ENCODE measurements at places on chromosomes 5 and 9.

GRCh38 chr5:80220245-80220897 lies 35.5 kb downstream of the SERINC5 start:
- DNase-seq = no peak

DNA sequence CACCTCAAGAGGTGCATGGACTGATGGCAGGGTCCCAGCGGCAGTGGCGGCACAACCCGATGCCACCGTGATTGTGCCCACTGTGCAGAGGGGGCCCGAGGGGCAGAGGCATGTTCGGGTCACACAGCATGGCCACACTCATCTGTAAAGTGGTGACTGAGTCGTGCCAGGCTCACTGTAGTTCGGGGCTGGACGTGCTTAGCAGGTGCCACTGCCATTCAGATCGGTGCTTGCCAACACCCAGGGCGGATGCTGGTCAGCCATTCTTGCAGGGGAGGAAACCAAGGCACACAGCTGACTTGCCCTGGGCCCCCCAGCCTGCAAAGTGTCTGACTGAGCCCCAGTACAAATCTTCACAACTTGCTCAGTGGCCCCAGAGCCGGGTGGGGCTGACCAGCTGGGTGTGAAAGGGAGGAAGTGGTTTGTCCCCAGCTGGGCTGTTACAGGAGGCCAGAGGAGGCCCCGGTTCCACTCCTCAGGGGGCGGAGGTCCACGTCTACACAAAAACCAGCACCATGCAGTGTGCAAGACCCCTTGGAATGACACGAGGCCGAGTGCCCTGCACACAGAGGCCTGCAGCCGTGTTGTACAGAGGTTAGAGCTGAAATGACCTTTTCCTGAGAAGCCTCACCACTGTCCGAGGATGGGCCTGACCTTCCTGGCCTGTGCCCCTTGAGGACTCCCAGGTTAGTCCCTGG lies 17.9 kb downstream of the FGD3 start:
- DNase-seq = no peak

GRCh38 chr5:132651838-132652469 lies 6.0 kb upstream of the IL13 start:
- DNase-seq = no peak

- DNase-seq = no peak
Observed at GRCh38 chr9:10661994-10662393, 49.2 kb upstream of the PTPRD start.

- peak; percentile 49 for DNase-seq
Observed at GRCh38 chr5:174734571-174735497, 10.5 kb downstream of the MSX2 start.

- no peak for DNase-seq
Observed at GRCh38 chr5:109947667-109948066, 257.9 kb downstream of the MAN2A1 start.

DNA sequence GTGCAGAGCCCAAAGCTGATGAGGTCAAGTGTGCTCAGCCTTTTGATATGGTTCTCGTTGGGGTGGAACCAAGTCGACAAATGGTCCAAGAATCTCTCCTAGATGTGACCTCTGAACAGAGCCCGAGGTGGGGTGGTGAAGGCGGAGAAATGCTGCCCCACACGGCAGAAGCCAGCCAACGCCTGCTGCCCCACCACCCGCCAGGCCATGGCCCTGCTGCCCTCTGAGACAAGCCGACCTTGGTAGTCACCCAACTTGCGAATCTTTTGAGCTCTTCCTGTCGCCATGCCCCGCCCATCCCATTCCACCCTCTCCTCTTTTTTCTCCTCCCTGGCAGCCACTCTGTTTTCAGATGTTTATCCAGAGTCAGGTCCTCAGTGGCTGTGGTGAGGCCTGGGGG lies 91.5 kb upstream of the EGFLAM start:
- no peak for DNase-seq

DNA sequence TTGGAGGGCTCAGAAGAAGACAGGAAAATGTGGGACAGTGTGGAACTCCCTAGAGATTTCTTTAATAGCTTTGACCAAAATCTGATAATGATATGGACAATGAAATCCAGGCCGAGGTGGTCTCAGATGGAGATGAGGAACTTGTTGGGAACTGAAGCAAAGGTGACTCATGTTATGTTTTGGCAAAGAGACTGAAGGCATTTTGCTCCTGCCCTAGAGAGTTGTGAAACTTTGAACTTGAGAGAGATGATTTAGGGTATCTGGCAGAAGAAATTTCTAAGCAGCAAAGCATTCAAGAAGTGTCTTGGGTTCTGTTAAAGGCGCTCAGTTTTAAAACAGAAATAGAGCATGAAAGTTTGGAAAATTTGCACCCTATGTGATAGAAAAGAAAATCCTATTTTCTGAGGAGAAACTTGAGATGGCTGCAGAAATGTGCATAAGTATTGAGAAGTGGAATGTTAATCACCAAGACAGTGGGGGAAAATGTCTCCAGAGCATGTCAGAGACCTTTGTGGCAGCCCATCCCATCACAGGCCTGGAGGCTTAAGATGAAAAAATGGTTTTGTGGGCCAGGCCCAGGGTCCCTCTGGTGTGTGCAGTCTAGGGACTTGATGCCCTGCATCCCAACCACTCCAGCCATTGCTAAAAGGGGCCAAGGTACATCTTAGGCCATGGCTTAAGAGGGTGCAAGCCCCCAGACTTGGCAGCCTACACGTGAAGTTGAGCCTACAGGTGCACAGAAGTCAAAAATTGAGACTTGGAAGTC lies 463.7 kb upstream of the TLE4 start:
- no peak for DNase-seq

- no peak for DNase-seq
Observed at GRCh38 chr5:72203251-72203845, 96.1 kb downstream of the MAP1B start.

GRCh38 chr5:150026682-150027172 lies 26.2 kb downstream of the HMGXB3 start:
- no peak for DNase-seq

DNA sequence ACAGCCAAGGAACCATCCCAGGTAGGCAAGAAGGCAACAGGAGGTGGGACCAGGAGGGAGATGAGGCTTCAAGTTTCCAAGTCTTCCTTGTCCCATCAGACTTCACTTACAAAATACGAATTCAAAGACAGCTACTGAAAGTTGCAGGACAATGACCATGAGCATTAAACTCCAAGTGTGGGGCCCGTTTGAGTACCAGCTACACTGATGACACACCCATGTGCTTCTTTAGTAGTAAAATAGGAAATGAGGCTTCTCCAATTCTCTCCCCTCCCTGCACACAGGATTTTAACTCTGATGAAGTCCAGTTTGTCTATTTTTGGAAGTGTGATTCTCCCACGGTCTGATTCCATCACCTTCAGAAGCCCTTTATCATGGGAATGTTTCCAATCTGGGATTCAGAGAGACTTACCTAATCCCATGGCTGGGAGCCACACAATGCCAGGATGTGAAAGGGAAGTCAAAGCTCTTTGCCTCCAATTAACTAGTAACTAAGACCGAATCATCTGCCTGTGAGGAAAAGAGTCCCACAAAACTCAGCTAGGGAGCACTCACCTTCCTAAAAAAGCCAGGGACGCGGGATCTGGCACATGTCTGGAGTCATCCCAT lies 222.8 kb upstream of the MSX2 start:
- no peak for DNase-seq

DNA sequence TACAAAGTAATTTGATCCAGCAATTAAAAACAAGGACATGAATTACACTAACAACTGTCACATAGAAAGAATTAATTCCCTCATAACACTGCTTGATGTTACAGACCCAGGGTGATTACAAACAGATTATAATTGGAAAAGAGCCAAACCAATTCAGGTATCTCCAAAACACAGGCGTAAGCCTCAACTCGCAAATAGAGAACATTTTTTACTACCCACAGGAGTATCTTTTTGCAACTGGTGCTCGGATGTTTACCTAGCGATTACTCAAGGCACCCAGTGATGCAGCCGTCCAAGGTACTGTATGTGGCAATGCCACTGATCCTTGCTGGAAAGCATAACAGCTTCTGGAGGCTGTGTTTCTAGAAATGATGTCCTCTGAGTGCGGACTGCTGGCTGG lies 386.1 kb upstream of the KIF2A start:
- no peak for DNase-seq

DNA sequence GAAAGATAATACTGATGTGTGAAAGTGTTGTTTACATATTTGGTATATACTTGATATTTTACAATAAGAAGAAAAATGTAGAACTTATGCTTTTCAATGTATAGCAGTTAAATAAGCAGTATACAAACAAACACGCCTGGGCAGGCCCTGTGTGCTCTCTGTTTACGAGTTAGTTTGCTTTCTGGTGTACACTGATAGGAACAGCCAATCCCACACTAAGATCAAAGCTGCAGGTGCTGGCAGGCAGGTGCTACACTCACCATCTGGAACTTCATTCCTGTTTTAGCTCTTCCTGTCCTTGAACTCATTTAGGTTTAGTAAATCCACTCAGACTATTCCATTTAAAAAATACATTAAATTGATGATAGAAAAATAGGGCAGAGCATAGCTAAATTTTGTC lies 614.7 kb upstream of the ST8SIA4 start:
- DNase-seq = no peak

DNA sequence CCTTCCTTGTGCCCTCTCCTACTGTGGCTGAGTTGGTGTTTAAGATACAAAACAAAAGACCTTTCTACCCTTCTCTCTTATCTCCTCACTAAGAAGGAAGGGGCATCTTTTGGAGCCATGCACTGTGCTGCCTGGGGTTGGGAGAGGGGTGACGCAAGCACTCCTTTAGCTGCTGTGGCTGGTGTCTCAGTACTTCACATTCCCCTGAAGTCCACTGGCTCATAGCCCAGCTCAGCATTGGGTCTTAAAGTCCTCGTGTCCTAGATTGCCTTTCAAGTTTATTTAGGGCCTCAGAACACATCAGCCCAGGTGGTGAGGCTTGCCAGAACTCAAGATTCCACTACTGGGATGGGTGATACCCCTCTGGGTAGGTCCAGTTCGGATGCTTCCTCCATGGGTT lies 325.9 kb upstream of the CYLC2 start:
- DNase-seq = no peak

GRCh38 chr5:72209147-72210115 lies 102.2 kb downstream of the MAP1B start:
- DNase-seq = no peak

GRCh38 chr5:102818934-102819333 lies 63.8 kb downstream of the PAM start:
- no peak for DNase-seq

DNA sequence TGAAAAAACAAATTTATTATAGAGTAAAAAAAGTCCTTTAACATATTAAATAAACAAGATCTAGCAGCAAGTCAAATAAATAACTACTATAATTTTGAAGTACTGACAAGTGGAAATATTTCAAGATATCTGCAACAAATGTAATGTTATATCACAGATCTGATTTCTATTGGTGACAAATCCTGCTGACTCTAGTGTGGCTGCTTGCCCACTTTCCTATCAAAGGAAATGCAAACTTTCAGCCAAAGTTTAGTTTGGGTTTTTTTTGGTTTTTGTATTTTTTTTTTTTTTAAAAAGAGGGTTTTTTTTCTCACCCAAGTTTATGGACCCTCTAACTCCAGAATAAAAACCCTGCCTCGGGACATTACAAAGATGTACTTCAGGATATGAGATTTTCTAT lies 12.9 kb downstream of the ADRA1B start:
- no peak for DNase-seq

DNA sequence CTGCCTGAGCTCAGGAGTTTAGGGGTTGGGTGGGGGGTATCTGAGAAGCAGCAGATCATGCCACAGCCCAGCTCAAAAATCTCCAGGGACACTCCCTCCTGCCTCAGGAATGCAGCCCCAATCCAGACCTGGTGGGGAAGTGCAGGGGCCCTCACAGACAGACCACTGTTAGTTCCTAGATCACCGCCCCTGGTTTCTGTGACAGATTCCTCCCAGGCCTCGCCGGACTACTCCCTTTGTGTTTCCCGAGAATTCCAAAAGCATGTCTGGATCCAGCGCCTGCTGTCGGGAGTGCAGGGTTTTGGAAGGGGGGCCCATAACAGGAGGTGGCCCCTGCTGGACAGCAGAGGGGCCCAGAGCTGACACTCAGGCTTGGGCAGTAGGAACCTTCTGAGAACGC lies 74.5 kb downstream of the CTSL start:
- no peak for DNase-seq

DNA sequence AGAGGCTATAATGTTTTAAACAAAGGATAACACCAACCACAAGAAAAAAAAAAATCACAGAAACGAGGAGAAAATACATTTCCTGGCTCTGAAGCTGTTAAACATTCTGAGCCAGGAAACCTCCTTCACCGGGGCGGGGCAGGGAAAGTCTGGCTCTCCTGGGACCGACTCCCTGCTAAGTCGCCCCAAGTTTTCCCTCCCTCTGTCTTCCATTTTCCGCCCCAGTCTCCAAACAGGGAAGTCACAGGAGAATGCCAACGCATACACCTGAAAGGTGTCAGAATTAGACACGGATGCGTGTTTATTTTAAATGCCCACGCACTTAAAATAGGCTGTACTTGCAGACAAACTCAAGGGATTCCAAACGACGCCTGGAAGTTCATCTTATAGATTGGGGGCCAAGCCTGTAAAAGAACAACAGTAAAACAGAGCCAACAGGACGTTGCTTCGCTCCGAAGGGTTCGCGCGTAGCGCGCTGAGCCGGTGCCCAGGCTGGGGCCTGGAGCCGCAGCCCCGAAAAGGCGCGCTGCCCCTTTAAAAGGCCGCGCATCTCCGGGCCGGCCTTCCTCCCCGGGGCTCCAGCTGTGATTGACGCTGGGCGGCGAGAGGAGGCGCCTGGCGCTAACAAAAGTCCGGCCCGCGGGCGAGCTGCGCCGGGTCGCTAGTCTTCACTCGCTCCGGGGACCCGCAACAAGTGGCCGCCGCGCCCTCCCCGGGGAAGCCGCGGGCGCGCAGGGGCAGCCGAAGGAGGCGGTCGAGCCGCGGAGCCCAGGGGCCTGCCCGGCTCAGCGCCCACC lies at the start of gene FBXL7:
Gene FBXL7, plus strand, starts transcription at position 653 of the 797 bp plus-strand sequence.
- DNase-seq = no peak

DNA sequence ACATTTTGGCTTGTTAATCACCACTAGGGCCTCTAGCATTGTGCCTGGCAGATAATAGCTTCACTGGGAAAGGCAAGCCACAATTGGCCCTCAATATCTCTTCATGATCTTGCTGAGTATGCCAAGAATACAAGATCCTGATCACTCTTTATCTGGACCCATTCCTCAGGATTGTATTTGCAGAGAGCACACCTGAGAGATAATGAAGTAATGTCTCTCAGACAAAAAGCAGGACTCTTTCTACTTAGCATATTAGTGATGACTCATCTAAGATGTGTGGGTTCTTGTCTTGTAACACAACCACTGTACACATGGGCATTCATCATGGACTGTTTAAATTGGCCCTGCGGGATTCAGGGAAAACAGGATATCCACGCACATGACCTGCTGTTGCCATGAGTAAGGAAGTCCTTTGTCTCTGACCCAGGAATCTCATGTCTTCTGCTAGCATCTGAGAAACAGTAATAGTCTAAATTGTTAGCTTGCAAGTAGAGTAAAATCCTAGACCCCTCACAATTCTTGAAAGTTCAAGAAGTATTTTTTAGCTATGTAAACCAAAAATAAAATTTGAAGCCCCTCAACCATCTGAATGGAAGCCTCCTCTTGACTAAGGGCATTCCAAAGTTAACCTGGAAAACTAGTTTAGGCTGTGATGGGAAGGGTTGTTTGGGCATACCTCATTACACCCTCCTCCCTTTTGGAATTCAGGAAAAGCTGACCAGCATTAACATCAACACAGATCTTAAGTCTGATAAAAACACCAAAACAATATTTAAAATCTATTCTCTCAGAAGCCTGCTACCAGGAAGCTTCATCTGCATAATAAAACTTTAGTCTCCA lies 28.0 kb upstream of the NFIL3 start:
- no peak for DNase-seq

All from SW480 (cell line).